Stimulated activated CD4-positive, alpha-beta T cell treated with anti-CD3 and anti-CD28 coated beads, Interleukin-12 subunit alpha, Interleukin-12 subunit beta, amount 100 ng/mL, for 4 hours (primary cell): ENCODE measurements at places on chromosomes 2 and 18.

DNA sequence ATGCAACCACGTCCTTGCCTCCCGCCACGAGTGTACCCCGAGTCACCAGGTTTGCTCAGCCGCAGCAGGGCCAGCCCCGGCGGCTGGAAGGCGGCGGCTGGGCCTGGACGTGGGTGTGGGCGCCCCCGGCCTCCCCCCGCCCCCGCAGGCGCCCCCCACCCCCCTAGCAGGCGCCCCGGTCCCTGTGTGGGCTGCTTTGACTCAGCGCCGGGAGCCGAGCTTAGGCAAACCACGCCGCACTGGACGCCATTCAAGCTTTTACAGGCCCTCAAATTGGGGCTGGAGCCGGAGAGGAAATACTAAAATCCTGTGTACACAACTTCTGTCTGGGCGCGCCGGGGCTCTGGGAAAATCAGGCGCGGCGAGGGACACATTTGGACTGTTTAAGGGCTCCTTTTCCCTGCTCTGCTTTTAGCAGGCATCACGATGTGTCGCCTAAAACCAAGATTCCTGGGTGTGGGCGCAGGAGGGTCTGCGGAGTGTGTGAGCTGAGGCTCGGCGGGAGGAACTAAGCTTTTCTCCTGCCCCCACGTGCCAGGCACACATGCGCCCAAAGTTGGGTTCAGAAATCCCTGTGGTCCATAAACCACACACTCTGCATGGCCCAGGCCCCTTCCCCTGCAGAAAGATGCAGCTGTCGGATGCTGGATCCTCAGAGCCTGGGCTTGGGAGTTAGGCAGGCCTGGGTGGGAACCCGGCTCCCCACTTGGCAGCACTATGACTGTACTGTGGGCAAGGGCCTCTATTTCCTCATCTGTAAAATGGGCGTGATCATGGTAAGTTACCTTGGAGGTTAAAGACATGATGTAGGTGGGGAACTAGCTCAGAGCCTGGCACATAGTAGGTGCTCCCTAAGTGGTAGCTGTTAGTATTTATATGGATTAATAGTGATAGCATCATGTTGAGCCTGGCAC lies 57.6 kb downstream of the ATOH8 start:
- no peak for DNase-seq

DNA sequence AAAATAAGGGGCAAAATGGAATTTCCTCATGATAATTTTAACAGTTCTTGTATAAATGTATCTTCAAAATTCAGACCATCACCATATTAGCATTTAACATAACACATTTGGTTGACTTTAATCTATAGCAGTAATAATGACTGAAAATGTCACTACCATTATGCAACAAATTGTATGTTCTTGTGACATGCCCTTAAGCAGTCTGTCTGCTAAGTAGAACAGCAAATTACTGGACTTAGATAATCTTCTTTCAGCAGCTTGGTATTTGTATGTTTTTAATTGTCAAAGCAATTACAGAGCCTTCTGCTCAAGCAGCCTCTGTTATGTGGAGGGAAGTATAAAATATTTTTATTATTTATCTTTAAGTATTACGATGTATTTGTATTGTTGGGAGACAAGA lies 214.3 kb upstream of the NXPH2 start:
- DNase-seq, result no peak

DNA sequence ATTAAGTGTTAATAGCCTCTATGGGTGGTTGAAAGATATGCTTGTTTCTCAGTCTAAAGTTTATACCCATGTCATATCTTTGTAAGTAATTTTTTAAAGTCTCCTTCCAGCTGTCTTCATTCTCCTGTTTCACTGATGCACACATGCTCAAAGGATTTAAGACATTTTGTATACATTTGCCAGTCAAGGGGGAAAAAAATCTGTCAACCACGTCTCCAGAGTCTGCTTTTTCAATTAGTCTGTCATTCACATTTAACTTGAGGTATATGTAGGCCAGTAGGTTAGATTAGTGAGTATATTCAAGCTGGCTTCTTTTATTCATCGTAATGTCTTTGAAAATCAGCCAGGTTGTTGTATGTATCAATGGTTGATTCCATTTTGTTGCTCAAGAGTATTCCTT lies 193.5 kb downstream of the MCFD2 start:
- no peak for DNase-seq

- DNase-seq, result no peak
These were observed 21.4 kb upstream of the MLPH start for GRCh38 chr2:237465515-237466148.

GRCh38 chr2:152359573-152360363 lies 24.8 kb downstream of the FMNL2 start:
- no peak for DNase-seq

DNA sequence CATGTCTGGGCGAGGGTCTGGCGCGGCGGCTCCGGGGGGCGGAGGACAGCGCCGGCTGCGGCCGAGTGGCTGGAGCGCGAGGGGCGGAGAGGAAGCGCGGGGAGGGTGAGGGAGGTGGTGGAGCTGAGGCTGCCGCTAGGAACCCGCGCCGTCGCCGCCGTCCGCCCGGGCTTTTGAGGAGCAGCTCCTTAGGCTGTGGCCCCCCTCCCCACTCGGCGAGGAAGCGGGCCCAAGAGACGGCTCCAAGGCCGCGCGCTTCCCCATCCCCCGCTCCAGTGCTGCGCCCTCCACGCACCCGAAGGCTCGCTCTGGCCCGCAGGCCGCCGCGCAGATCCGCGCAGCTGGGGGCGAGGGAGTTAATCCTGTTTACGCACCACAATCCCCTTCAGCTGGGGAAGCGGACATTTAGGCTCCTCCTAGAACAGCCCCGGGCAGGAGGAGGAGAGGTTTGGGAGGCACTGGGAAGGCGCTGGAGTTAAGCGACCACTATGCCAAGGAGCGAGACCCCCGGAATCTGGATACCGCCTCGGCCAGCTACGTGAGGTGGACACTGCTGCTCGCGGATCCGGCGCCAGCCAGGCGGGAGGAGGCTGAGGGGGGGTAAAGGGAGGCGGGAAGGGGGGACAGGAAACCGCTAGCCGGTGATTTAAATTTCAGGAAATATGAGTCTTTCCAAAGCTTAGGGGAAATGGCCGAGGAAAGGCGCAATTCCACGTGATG lies at the start of gene CNRIP1:
TSS of gene CNRIP1 (minus strand) at position 552 of the 720 bp plus-strand sequence. CDS start at position 3, 549 bp downstream.
- DNase-seq, result no peak

DNA sequence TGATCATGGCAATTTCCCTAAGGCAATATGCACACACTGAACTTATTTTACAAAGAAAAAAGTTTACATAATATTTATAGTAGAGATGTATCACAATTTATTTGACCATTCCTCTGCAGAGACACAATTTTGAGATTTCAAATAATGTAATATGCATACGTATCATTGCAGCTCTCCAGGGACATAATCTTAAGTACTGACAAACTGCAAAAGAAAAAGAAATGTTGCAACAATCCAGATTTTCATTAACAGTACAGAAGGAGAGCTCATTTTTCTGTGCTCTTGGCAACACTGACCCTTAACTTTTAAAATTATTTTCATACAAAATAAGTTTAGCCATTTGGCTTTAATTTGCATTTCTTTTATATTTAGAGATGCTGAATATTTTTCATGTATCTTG lies 710.2 kb upstream of the SLC39A10 start:
- no peak for DNase-seq

GRCh38 chr2:31442376-31442775 lies 27.8 kb upstream of the XDH start:
- no peak for DNase-seq

- no peak for DNase-seq
These were observed 26.6 kb upstream of the IHH start for GRCh38 chr2:219087361-219087760.

- no peak for DNase-seq
These were observed 37.5 kb upstream of the ZNF385B start for GRCh38 chr2:179898873-179899272.

- no peak for DNase-seq
These were observed 39.4 kb downstream of the MYT1L start for GRCh38 chr2:2291500-2292260.

DNA sequence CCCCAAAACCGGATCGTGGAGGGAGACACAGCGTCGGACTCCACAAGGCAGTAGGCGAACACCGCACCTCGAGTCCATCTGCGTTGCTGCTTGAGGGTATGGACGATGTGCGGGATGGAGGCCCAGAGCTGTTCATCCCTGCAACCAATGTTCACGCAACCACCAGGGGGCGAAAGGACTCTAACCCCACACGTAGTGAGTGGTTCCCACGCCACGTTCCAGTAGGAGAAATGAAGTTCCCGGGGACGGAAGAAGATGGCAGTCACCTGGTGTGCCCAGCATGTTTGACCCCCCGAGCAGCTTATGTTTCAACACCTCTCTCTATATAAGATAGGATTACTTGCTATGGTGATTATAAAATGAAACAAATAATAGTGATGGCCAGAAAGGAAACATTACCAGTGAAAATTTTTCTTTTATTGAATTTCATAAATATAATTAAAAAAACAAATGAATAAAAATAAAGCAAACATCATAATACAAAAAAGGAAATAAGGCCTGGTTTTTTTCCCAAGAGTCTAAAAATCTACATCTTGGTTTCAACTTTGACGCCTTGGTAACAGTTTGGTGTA lies 184.3 kb downstream of the SH3BP4 start:
- peak; percentile 44 for DNase-seq

GRCh38 chr18:61274416-61274960 lies 58.7 kb upstream of the CDH20 start:
- no peak for DNase-seq

GRCh38 chr2:37843556-37843955 lies 81.5 kb upstream of the RMDN2 start:
- DNase-seq, result no peak

DNA sequence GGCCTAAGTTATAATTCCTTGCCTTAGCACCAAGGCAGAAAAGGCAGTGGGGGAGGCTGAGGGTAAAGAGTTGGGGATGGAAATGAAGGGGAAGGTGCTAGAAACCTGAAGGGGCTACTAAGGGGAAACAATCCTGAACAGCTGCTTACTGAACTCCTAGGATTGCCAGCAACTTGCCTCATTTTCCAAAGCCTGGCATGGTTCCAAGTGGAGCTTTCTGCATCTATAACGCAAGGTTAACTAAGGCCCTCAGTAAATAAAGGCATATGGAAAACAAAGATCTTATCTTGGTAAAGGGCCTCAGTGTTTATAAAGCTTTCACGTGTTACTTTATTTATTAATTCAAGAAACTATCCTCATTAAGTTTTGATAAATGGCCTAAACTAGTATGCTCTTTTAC lies 10.9 kb downstream of the MEP1B start:
- no peak for DNase-seq

DNA sequence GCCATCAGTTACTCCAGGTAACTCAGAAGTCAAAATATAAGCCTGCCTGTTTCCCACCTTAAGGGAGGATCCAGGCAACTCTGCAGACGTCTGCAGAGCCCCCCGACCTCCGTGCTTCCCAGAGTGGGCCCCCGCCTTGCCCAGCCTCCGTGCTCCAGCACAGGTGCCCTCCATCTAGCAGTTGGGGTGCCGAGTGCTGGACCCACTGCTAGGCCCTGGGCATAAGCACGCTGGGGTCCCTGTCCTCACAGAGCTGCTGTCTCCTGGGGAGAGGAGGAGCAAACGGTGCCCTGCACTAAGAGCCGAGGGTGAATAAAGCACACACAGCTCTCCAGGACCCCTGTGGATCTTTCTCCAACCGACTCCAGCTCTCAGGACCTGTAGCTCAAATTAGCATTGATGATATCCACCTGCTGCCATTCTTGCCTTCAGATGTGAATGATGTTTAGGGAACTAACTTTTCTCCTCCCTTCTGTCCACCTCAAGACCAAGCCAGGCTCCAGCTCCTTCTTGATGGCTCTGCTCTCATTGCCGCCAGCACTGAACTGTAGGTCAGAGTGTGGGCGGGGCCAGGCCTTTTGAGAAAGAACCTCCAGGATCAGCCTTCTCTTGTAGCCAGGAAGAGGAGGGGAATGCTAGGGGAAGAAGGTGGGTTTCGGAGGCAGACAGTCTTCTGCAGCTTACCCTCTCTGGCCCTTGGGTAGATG lies 121.2 kb downstream of the SMAD7 start:
- DNase-seq, result no peak

DNA sequence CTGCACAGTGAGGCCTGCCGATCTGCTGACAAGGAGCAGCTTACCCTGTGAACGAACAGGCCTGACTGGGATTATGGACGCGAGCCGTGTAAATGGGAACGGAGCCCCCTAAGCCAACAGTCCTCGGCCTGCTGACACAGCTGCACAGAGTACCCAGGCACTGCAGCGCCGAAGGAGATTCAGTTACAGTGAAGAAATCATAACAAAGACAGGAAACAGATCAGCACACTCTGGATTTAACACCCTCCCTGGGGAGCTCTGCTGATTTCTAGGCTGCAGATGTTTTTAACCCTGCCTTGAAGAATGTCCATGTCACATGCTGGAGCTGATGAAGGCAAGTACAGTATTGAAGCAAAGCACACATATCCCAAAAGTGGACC lies 43.4 kb downstream of the COLEC12 start:
- DNase-seq, result no peak

DNA sequence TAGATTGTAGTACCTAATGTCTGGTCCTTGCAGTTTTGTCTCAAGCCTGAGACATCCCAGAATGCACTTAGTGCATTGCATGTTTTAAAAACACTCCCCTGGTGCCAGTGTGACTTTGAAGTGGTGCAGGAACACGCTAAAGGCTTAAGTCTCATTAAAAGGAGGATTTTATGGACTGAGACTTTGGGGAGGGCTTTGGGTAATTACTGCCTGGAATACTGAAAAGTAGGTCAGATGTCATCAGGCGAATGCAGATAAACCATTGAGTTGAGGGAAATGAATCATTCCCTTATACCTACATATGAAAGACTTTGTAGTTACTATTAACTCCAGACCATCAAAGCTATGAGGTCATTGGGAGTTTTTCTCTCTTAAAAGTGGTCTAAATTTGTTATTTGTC lies 3.0 kb upstream of the OSBPL1A start:
- no peak for DNase-seq

DNA sequence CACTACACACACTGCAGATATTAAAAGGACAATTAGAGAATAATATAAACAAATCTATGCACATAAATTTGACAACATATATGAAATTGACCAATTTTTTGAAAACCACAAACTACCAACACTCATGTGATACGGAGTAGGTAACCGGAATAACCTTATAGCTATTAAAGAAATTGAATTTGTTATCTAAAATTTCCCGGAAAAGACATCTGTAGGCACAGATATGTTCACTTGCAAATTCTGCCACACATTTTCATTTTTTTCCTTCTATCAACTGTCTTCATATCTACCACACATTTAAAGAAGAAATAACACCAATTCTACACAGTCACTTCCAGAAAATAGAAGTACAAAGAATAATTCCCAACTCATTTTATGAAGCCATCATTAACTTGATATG lies 22.4 kb downstream of the NLRC4 start:
- DNase-seq, result no peak

DNA sequence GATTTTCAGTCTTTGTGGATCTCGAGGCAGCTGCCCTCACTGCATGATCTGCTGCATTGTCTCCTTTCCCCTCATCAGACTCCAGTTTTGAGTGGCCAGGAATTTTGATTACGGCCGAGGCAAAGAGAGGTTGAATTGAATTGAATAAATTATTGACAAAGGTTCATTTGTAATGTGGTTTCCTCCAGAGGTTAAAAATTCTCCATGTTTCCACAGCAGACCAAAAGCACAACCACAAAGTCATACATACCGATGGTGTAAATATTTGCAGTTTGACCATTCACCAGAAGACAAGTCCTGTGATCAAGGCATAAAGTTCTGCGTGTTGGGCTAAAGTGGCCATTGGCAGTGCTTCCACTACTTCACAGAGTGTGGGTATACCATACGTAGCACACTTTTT lies 343.8 kb upstream of the MYT1L start:
- DNase-seq, result no peak
